Glomerular endothelial cell (primary cell): ENCODE measurements at places on chromosomes 16 and 17.

DNA sequence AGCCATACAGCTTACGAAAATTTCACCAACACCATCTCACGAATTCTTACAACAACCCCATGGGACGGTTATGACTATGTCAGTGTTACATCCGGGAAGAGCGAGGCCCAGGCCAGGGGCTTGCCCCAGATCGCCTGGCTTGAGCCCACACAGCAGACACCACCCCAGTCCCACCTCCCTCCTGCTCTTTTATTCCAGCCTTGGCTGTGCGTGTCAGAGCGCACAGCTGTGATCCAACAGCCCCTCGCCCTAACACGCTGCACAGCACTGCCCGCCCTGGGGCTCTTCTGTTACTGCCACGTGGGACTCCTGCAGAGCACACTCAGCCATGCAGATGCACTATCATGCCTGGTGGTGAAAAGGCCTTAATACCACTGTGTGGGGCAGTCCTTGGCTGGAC lies 127.9 kb downstream of the ENGASE start:
- no peak for DNase-seq

DNA sequence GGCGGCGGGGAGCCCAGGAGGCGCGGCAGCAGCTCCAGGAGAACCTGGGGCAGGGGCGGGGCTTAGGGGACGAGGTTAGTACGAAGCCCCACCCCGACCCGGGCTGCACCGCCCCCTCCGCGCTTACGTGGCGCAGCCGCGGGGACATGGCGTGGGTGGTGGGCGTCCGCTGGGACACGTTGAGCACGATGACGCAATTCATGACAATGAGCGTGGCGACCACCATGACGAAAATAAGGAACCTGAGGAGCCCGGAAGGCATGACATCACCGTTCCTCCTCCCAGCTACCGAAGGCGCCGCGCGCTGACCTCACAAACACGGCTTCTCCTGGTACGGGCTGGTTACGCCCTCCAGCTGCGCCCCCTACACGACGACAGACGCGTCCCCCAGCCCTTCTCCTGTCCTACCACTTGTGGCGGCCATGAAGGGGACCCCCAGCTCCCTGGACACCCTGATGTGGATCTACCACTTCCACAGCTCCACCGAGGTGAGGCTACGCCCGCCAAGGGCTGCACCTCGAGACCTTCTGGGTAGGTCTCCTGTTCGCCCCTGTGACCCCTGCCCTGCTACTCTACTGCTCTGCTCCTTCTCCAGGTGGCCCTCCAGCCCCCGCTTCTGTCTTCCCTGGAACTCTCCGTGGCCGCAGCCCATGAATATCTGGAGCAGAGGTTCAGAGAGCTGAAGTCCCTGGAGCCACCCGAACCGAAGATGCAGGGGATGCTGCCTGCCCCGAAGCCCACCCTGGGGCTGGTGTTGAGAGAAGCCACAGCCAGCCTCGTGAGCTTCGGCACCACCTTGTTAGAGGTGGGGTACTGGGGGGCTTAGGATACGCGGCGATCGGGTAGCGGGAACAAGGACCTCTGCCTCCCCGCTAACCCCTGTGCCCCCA lies at the start of gene C17orf107:
TSS of gene C17orf107 (plus strand) at position 196 of the 890 bp plus-strand sequence. CDS start at position 423, 227 bp downstream.
- DNase-seq = no peak

- no peak for DNase-seq
Observed at GRCh38 chr17:7631398-7632380, 1.8 kb downstream of the SHBG start.

- DNase-seq = no peak
Observed at GRCh38 chr16:65121870-65122723, at the start of gene CDH11. Gene CDH11, minus strand, starts transcription at chr16:65122063. Its CDS starts 117,194 bp downstream, at chr16:65004869.

DNA sequence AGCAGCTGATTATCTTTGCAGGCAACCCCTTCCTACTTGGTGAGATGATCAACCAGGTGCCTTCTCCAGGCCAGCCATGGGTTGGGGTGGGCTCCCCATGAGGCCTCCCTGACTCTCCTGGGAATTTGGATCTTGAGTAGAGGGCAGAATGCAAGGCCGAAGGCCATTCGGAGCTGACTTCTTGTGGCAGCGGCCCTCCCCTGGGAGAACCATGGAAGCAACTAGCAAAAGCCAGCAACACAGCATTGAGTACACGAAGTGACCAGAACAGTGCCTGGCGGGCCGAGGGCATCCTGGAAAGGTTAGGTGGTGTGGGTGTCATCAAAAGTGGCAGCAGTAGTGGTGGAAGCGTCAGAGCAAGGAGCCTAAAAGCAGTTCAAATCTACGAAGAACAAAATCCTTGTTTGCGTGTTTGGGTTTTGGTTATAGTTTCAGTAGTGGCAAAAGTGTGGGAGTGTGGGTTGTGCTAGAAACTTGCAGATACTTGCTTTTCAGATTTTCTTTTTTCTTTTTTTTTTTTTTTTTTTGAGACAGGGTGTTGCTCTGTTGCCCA lies 2.0 kb upstream of the ALDH3A1 start:
- no peak for DNase-seq

GRCh38 chr16:69143116-69143515 lies 10.7 kb downstream of the UTP4 start:
- DNase-seq = no peak

DNA sequence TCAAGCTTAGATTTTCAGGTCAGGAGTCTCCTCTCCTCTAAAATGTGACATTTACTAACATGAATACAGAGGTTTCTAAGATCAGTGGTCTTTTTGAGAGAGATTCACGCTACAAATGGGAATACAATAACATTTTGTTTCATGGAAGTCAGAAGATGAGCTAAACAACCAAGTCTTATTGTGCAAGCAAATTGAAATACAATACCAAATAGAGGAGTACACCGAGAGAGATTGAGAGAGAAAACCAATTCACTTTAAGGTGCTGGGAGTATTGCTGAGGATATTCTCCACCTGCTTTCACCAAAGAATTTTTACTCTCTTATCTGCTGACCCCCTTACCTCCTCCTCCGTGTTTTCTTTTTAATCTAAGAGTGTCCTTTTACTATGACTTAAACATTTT lies 11.5 kb downstream of the VEZF1 start:
- DNase-seq = no peak

GRCh38 chr17:7969433-7969832 lies 33.0 kb upstream of the GUCY2D start:
- no peak for DNase-seq
